NCI-H460 (cell line): ENCODE measurements at places on chromosomes 7 and 10.

DNA sequence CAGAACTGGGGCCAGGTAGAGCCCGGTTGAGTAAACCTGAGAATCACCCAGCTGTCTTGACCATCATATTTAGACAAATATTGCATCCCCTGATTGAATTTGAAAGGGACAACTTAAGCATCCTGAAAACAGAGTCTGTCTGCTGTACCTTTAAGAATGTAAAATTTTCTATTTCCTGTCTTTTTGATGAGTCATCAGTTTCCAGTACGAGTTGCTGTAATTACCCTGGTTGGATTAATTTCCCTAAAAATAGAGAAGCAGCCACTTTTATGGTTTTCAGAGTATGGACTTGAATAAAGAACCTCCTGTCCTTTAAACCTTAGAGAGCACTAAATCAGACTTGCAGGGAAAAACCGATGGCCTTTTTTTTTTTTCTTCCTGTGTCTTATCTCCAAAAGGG, 164.6 kb upstream of the SH2B2 start:
- no peak for DNase-seq

DNA sequence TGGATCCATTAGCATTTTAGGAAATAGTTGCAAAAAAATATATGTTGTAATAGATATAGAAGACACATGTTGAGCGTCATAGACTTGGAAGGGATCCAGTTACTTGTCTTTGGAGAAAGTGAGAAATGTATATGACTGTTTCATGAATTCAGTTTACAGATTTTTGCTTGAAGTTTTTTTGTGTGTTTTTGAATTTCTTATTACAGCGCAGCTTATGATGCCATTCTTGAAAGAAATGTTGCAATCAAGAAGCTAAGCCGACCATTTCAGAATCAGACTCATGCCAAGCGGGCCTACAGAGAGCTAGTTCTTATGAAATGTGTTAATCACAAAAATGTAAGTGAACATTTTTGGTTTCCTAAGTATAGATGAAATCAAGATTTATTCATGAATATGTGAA, 98.2 kb downstream of the MAPK8 start:
- DNase-seq, result no peak

DNA sequence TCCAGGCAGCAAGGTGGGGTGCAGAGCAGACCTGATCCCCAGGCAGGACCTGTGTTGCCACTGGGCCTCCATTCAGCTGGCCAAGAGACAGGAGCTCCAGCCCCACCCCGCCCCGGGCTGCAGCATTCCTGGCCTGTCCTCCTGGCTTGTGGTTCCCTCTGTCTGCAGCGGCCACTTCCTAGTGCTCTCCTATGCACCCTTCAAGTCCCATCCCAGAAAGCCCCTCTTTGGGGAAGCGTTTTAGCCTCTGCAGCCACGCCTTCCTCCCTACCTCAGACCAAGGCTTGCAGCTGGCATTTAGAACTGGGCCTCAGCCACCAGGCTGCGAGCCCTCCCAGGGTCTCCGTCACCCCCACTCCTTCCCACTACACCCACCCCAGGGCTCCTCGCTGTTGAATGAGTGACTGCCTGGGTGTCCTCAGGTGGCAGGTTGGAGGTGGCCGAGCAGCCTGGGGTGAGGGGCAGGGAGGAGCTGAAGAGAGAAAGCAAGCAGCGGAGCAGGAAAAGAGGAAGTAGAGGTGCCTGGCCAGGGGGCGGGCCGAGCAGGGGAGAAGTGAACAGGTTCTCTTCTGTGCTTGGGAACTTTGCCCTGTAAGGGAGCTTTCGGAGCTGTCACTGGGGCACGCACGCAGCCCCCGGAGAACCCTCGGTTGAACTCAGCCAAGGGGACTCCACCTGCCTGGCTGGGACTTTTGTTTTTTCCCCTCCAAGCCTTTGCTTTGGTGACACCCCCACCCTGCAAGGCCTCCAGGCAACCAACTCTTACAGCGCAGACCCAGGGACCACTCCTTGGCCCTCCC, 109.1 kb upstream of the TNRC18 start:
- no peak for DNase-seq

- no peak for DNase-seq
Measured at GRCh38 chr7:29573567-29573966, 9.9 kb downstream of the PRR15 start.

GRCh38 chr10:35011771-35012191, 78.4 kb downstream of the CUL2 start:
- no peak for DNase-seq

DNA sequence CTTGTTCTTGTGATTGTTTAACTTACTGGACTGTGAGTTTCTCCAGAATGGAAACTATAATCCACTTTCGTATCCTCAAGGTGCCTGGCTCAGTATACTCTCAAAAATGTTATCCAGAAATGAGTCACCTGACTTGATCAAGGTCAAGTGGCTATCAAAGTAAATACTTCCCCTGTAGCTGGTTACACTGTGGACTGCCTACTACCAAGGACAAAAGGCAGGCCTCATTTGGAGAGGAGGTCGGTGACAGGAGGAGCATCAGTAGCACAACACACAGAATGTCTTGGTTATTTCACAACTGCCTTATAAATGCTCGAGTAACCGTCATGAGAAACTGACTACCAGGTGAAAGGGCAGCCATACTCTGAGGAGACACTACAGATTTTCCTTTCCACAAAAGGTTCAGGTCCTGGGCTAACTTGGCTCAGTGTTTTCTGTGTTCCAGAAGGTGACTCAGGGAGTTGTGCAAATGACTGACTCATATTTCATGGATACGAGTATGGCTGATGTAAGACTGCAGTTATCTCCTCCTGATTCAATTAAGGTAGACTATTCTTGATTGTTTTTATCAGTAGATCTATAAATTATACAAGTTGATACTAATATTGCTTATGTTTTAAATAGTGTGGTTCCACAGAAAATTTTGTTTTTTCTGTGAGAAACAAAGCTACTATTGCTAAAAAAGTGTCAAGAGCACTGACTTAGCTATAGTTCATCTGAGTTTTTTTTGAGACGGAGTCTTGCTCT, 4.2 kb upstream of the CCNY start:
- DNase-seq, result peak; percentile 81

GRCh38 chr7:99365318-99366141, 9.0 kb upstream of the ARPC1B start:
- DNase-seq, result no peak

DNA sequence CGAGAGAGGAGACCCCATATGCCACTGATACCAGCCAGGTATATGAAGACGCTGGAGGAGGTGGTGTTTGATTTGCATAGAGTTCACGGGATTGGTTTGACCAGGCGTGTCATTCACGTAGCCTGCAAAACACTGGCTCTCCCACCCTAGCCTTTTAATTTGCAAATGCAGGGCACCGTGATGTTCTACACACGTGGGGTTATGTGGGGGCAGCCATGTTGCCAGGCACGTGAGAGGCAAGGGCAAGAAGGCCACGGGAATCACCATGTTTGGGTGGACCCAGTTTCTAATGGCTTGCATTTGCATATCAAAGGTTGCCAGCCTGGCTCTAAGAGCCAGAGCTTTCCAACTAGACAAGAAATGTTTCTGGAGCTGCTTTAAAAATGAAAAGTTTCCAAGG, 117.2 kb upstream of the LYZL1 start:
- no peak for DNase-seq

GRCh38 chr10:106519376-106520030, 645.0 kb downstream of the SORCS1 start:
- no peak for DNase-seq

GRCh38 chr10:92291921-92292845, 1.2 kb downstream of the MARCHF5 start:
- peak; percentile 30 for DNase-seq

DNA sequence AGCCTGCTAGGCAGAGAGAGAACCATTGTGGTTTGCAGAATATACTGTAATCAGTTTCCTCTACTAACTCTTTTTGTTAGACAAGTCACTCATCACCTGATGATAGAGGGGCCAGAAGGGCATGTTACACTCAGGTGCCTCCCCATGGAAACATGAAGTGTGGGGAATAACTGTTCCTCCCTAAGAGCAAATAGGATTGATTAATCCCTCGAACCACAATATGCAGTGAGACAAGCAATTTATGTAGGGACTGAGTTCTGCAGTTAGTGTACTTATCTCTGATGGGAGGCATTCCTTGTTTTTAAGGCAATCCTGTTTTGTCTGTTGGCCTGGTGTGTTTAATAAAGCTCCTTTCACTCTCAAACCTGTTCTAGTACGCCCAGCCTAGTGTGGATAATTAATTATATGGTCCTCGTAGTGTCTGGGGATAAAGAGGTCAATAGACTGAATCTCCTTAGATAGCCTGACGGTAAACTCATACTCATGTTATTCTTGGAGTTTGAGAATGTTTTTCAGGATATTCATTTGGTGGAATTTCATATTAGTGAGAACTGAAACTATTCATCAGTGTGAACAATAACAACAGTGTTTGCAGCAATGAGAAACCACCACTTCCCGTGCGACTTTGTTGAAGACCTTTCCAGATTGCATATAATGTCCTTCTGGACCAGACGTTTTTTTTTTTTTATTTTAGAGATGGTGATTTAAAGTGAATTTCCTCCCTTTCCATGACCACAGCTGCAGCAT, 344.8 kb upstream of the FZD8 start:
- peak; percentile 3 for DNase-seq

GRCh38 chr10:85623758-85624157, 742.8 kb downstream of the GRID1 start:
- DNase-seq, result no peak

DNA sequence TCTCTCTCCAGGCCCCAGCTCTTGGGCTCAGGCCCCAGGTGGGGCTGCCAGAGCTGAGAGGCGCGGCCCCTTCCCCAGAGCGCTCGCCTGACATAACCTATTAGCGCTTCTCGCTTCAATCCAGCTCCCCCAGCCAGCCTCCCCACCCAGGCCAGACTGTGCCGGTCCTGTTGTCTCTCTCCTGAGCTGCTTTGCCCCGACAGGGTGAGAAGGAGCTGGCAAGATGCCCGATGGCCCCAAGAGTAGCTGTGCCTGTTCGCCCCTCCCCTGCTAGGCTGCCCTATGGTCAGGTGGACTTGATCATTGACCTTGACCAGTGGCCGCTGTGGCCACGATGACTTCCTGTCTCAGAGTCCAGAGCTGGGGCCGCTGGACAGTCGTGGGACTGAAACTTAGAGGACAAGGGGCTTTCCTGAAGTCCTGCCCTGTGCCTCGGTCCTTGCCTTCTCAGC, 9.1 kb downstream of the TMEM270 start:
- no peak for DNase-seq

DNA sequence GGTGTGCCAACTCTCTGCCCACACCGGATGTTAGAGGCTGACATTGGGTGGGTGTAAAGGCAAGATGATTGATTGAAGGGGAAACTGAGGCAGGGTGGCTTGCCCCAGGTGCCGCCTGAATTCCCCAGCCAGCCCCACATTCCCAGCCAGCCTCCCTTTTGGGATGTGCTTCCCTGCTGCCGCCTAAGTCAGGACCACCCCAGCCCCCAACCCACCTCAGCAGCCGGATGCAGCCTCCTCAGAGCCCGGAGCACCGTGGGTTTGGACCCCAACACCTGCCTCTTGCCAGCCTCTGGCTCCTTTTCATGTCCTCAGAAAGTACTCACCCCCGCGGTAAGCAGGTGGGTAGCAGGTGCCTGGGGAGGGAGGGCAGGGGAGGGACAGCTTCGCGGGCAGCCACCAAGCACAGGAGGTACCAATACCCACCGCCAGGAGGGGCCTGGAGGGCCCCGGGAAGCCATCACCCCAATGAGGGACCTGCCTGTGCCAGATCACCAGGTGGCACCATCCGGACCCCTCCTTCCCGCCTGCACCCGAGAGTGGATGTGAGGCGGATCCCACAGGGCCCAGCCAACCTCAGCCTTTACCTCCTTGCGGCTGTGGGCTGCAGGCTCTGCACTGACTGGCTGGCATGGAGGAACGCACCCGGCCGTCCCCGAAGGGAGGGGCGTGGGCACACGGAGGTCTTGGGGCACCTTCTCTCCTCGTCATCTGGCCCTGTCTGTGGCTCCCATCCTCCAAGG, 60.5 kb downstream of the PWWP2B start:
- no peak for DNase-seq

GRCh38 chr7:93463764-93464163, 110.8 kb downstream of the CALCR start:
- DNase-seq, result no peak

DNA sequence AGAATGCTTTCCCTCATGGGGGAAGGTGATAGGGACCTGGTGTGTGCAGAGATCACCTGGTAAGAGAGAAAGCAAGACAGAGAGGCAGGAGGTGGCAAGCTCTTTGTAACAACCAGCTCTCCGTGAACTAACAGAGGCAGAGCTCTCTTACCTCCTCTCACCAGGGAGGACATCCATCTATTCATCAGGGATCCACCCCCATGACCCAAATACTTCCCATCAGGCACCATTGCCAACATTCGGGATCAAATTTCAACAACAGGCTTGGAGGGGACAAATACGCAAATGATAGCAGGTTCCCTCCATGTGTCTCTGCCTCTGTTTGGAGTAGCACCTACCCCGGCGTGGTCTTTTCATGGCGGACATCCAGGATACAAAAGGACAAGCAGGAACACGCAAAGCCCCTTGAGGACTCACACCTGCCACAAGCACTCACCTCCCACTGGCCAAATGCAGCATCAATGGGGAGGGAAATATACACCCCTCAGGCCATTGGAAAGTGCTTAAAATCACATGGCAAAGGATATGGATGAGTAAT, 431.2 kb upstream of the AUTS2 start:
- DNase-seq, result no peak
